ENCODE measurements at places on chromosomes 11 and 22.

DNA sequence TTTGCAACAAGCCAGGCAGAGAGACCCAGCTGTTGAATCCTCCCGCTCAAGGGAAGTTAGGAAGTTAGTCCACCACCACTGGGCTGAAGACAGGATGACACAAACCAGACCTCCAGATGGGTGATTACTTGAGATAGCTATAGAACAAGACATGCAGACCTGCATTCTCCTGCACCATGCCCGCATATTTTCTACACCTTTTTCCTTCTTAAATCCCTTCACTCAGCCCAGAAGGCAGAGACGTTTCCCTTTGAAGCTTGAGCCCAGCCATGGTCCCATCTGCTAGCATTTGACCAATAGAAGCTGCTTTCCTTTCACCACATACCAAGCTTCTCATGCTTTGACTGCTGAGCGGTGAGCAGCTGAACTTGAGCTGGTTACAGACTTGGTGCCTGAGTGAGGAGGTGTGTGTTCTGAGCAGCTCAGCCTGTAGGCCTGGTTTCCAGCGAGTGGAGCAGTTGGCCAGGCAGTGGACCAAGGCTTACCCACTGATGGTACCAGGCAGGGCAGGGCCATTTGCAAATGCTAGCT is 29.2 kb upstream of the CBX6 start:
- no peak for DNase-seq

GRCh38 chr11:64330888-64331287 is 9.1 kb upstream of the CCDC88B start:
- DNase-seq: no peak

DNA sequence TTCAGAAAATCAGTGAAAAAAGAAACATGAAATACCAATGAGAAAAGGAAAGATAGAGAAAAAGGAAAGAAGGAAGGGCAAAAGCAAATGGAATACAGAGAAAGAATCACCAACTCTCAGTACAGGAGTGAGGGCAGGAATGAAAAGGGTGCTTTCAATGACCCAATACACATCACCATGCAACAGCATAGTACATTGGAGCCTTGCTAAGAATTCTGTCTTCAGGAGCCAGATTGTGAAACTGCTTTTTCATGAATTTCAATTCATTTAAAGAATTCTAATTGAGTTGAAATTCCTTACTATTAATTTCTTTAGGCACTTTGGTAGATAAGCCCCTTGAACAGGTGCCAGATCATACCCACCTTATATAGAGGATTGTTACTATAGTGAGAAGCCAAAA is 34.9 kb downstream of the BLID start:
- DNase-seq: no peak

GRCh38 chr11:76496174-76496573 is 51.4 kb downstream of the EMSY start:
- DNase-seq: no peak

GRCh38 chr11:122033193-122033592 is 82.8 kb downstream of the BLID start:
- no peak for DNase-seq

DNA sequence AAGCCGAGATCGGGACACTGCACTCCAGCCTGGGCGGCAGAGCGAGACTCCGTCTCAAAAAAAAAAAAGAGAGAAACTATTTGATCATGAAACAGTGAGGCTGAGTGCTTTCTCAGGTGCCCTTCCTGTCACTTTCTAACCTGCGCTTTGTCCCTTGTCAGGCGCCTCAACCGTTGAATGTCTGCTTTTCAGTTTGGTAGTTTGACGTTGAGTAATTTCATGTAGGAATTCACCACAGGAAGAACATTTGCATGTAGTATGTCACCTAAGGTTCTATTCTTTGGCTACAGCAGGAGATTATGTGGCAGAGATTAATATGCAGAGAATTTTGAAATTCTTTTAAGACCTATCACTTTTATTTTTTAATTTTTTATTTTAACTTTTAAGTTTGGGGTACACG is 57.2 kb downstream of the PPFIA1 start:
- DNase-seq: no peak

GRCh38 chr11:2772544-2773031 is 72.8 kb upstream of the KCNQ1OT1 start:
- DNase-seq: no peak

GRCh38 chr11:71342951-71343827 is 90.8 kb upstream of the SHANK2 start:
- peak; percentile 27 for DNase-seq

GRCh38 chr11:4465407-4465806 is 16.3 kb downstream of the OR52K2 start:
- DNase-seq: no peak

DNA sequence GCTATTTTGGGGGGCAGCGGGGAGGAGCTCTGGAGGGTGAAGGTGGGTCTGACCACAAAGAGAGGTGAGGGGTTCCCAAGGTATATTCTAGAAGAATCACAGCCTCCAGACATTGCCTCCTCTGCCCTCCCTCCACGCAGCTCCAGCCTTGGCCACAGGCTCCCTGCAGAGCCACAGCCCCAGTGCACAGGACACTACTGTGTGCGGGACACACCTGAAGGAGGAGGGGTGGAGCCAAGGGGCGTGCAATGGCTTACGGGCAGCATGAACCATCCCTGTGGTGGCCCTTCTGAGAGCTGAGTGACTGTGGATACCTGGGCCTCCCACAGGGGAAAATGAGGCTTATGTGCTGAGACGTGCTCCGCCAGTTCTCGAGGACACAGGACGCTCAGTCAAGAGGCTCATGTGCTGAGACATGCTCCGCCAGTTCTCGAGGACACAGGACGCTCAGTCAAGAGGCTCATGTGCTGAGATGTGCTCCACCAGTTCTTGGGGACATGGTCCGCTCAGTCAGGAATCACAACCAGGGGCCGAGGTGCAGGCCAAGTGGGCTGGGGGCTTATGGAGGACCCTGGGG is 417.3 kb downstream of the SHANK2 start:
- DNase-seq: no peak

DNA sequence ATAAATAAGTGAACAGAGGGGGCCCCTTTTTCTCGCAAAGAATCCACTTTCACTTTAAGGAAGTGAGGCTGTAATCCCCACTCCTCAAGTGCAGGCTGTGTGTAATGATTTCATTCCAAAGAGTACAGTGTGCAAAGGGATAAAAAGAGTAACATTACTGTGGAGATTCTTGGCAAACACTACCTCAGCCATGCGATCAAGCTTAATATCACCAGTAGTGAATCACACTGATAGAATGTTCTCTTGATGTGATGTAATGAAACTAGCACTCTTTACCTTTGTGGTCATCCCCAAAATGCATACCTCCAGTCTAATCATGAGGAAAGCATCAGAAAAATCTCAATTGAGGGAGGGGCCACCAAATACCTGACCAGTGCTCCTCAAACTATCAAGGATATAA is 246.1 kb upstream of the CHORDC1 start:
- no peak for DNase-seq

DNA sequence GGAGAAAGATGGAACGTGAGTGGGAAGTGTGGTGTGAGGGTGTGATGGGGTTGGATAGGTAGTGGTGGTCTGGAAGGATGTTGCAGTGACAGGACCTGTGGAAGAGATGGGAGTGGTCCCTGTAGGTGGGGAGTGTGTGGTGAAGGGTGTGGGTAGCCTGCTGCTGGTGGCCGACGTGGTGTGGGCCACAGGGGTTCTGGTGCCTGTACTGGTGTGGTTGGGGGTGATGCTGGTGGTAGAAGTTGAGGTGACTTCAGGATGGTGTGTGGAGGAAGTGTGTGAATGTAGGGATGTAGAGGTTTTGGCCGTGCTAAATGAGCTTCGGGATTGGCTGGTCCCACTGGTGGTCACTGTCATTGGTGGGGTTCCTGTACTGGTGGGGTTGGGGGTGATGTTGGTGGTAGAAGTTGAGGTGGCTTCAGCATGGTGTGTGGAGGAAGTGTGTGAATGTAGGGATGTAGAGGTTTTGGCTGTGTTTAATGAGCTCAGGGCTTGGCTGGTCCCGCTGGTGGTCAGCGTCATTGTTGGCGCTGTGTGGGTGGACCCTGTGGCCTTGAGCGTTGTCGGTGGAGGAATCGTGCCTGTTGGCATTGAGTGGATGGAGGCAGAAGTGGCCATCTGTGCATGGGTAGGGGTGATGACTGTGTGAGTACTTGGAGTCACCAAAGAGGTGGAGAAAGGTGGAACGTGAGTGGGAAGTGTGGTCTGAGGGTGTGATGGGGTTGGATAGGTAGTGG is 19.1 kb downstream of the MUC6 start:
- no peak for DNase-seq

DNA sequence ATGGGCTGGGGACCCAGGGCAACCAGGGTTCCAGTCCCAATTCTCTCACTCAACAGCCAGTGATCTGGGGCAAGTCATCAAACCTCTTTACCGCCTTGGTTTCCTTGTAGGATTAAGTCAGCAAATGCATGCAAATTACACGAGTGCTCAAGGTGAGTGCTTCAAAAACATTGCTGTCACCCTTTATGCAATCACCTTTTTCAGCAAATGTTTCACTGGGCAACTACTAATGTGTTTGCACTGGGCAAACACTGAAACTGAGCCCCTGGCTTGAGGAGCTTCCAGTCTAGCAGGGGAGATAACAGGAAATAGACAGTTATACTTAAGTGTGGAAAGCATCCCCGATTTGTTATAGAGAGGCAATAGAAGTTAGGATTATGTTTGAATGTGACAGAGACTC is 37.7 kb upstream of the DMC1 start:
- no peak for DNase-seq

DNA sequence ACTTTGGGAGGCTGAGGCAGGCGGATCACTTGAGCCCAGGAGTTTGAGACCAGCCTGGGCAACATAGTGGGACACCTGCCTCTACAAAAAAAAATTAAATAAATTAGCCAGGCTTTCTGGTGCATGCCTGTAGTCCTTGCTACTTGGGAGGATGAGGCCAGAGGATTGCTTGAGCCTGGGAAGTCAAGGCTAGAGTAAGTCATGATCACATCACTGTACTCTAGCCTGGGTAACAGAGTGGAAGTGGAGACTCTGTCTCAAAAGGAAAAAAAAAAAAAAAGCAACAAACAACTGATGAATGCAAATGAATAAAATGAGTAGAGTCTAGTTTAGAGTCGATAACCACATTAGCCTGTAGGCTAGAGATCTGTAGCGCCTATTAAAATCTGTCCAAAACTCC is 3.9 kb upstream of the BCL2L13 start:
- DNase-seq: no peak

DNA sequence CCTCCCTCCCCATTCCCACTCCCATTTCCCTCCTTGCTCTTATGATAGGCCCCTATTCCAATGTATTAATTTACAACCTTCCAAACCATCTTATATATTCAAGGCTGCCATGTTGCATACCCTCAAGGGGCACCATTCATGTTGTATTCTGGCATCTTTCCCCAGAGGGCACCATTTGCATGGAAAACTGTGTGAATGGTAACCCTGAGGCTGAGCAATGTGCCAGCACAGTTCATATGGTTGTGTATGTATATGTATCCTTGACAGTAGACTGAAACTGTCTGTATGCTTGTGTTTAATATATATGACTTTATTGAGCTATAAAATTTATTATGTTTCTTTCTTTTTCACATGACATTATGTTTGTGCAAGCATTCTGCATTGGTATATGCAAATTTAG is 7.3 kb downstream of the RASSF10 start:
- DNase-seq: peak; percentile 27

GRCh38 chr22:38257181-38257580 is 15.6 kb downstream of the TMEM184B start:
- no peak for DNase-seq

GRCh38 chr11:10405865-10406592 is 49.0 kb upstream of the AMPD3 start:
- DNase-seq: peak; percentile 78

Data from NCI-H774 (cell line).